Stimulated activated CD4-positive, alpha-beta T cell treated with anti-CD3 and anti-CD28 coated beads, Interleukin-2, amount 100 ng/mL, for 4 hours (primary cell): ENCODE measurements at places on chromosomes 12 and 14.

GRCh38 chr12:59570145-59570544, 25.7 kb upstream of the SLC16A7 start:
- no peak for DNase-seq

DNA sequence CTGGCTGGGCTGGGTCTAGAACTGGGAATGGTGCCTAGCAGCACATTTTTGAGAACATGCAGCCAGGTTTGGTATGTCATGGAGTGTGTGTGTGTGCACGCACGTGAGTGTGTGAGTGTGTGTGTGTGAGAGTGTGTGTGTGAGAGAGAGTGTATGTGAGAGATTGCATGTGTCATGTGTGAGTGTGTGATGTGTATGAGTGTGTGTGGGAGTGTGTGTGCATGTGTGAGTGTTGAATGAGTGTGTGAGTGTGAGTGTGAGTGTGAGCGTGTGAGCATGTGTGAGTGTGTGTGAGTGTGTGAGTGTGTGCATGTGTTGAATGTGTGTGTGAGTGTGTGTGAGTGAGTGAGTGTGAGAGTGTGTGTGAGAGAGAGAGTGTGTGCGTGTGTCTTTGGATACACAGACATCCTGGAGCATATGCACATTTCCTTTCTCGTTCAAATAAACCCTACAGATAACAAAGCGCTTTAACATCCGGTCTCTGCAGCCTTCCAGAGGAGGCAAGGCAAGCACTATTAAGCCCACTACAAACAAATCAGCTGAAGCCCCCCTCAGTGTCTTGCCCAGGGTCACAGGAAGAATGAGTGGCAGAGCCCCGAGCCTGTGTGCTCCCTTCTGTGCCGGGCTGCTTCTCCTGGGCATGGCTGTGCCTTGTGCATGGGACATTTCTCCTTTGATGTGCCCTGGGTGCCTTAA, 108.7 kb upstream of the ETV6 start:
- DNase-seq: no peak

- no peak for DNase-seq
Observed at GRCh38 chr14:78698991-78699390, 528.8 kb downstream of the NRXN3 start.

- DNase-seq: no peak
Observed at GRCh38 chr12:11638315-11638916, 11.1 kb upstream of the ETV6 start.

DNA sequence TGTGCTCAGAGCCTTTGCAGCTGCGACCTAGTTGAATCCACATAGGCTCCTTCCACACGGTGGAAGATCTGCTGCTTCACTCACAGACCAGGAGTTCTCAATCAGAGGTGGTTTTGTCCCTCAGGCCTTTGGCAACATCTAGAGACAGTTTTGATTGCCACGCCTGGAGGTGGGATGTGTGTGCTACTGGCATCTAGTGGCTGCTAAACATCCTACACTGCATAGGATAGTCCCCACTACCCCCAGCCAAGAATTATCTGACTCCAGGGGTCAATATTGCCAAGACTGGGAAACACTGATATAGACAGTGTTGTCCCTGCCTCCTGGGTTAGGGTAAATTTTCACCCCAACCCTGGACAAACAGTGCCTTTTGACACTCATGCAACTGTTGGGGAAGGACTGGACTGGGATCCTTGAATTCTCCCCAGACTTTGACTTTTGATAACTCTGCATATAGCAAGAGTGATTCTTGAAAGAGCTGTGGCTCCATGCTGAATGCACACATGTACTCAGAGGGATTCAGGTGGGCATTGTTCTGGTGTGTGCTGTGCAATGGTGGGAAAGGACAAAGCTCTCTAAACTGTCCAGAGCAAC, 39.8 kb downstream of the BAZ2A start:
- no peak for DNase-seq

- DNase-seq: no peak
Observed at GRCh38 chr14:69315301-69315700, 55.3 kb downstream of the GALNT16 start.

DNA sequence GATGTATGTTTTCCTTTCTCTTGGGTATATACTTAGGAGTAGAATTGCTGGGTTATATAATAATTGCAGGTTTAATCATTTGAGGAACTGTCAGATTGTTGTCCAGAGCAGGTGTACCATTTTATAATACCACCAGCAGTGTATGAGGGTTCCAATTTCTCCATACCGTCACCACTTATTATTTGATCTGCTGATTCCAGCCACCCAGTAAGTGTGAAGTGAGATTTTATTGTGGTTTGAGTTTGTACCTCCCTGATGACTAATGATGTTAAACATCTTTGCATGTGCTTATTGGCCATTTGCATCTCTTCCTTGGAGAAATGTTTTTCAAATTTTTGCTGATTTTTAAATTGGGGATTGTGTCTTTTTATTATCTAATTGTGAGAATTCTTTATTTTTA, 15.1 kb downstream of the NCKAP5L start:
- no peak for DNase-seq

- no peak for DNase-seq
Observed at GRCh38 chr14:69013943-69014782, 35.1 kb upstream of the ACTN1 start.

- DNase-seq: no peak
Observed at GRCh38 chr14:68851078-68851477, 58.2 kb upstream of the ZFP36L1 start.

- DNase-seq: no peak
Observed at GRCh38 chr12:130705178-130705822, 10.8 kb downstream of the RIMBP2 start.

DNA sequence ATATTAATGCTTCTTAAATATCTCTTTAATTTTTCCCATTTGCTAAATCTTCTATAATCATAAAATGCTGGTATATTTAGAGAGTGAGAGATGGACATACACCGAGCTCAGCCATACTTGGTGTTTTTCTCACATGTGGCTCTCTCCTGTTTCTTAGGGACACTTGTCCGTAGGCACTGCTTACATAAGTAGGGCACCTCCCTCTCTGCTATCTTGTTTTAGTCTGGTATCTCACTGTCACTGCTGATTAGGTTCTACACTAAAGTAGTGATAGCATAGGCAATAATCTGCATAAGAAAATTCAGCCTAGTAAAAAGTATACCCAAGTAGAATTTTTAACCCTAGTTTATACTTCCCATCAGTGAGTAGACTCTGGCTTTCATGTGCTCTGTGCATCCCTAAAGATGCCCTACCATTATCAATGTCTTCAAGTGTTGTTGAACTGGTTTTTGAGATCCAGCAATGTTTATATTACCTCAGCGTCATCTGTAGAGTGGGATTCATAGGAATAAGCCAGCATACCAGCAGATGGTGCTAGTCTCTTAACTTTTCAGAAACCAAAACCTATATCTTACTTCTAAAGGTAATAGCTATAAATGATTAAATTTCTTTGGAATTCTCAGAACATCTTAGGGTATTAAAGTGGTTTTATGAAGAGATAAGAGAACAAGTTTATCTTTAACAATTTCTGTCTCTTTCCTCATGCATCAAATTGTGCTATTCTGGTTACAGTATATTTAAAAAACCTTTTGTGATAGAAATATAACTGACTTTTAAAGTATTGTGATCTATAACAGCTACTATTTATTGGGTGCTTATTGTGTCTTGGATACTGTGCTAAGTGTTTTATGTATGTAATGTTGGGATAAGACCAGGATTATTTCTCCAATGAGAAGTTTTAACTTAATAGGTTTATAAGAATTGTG, 32.9 kb downstream of the ARID2 start:
- DNase-seq: no peak

- no peak for DNase-seq
Observed at GRCh38 chr12:14920475-14921126, 17.7 kb downstream of the ERP27 start.

DNA sequence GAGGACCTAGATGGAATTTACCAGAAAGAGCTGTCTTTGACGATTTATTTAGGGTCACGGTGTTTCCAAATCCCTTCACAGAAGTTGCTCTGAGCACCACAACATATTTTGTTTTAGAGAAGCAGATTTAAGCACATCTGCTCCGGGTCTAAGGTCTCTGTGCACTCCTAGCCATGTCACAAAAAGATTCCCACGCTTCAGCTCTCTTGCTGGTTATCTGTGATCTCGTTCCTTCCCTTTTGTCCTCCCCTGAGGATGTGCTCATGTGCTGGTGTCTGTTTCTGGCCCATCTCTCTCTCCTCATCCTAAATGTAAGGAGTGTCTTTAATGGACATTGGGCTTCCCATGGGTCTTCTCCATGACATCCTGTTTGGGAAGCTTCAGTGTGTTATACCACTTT, 53.7 kb upstream of the GNPNAT1 start:
- no peak for DNase-seq

GRCh38 chr12:43282106-43282505, 269.9 kb downstream of the ADAMTS20 start:
- DNase-seq: no peak

- no peak for DNase-seq
Observed at GRCh38 chr12:82635263-82635662, 51.4 kb upstream of the TMTC2 start.

GRCh38 chr12:54430471-54431069, 11.5 kb upstream of the ITGA5 start:
- DNase-seq: no peak

DNA sequence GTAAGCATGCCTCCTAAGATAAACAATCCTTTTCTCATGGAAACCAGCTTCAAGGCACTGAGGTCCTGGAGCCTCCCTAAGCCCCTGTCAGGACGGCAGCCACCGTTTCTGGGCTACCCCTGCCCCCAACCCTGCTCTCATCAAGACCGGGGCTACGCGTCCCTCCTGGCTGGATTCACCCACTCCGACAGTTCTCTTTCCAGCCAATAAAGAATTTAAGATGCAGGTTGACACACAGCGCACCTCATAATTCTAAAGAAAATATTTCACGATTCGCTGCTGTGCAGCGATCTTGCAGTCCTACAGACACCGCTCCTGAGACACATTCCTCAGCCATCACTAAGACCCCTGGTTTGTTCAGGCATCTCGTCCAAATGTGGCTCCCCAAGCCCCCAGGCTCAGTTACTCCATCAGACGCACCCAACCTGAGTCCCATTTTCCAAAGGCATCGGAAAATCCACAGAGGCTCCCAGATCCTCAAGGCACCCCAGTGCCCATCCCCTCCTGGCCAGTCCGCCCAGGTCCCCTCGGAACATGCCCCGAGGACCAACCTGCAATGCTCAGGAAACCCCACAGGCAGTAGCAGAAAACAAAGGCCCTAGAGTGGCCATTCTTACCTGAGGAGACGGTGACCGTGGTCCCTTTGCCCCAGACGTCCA, 336.3 kb downstream of the TMEM121 start:
- DNase-seq: no peak

DNA sequence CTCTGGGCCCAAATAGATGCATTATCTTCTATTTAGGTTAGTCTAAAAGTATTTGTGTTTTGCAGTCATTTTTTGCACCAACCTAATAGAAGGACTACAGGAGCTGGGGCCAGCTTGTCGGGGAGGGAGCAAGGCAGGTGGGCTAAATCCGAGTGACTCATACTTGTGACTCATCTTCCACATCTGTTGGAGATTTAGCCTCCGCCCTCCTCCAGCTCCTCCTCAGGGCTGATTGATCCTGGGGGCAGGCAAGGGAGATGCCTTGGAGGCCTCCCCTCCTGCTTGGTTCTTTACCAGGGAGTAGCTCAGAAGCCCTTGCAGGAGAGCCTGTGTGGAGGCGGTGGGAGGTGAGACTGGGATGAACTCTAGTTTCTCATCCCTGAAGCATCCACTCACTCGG, 27.9 kb downstream of the RHOF start:
- no peak for DNase-seq

- DNase-seq: no peak
Observed at GRCh38 chr12:27619308-27619707, 76.9 kb upstream of the REP15 start.

- no peak for DNase-seq
Observed at GRCh38 chr12:87253157-87253556, 776.0 kb downstream of the C12orf50 start.

- DNase-seq: no peak
Observed at GRCh38 chr12:108075561-108075960, 53.5 kb upstream of the WSCD2 start.

DNA sequence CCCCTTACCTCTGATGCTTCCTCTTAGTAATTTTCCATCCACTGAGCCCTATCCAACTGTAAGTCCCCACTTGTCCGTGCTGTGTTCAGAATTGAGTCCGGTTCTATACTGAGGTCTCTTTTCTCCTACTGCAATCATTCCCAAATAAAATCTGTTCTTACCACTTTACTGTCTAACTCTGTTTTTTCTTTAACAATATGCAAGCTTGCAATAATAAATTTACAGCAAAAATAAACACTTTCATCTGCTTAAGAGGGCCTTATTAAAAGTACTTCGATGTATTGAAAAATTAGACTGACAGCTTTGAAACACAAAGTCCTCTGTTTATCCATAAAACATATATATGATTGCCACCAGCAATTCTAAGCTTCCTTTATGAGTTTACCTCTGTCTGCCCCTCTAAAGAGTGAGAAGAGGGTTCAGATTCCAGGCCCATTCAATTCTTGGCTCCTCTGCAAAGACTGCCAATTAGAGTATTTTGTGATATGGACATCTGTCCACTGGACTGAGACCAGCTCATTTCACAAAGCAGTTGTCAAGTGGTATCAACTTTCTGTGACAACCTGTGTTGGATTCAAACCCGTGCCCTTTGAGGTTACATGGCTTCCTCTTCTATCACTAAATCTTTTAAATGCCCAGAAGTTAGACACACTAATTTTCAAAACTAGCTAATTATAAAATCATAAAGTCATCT, 39.9 kb upstream of the G2E3 start:
- DNase-seq: no peak

GRCh38 chr12:47942614-47943225, 20.7 kb upstream of the TMEM106C start:
- DNase-seq: no peak

- DNase-seq: no peak
Observed at GRCh38 chr12:21907948-21908837, 33.0 kb downstream of the ABCC9 start.

DNA sequence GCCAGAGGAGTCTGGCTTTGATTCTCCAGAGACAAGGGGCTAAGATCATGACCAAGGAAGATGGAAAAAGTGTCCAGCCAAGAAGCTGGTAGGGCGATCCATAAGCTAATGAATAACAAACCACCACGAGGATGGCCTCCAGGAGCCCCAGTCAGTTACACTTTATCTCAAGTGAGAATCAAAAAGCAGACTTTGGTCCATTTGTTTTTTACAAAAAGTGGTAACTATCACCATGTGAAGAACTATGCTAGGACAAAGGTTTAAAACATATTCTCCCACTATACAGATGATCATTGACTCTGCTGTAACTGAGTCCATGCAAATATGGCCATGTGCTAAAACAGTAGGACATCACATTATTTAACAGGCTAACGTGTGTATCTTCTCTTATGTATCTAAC, 13.9 kb downstream of the SETD3 start:
- DNase-seq: no peak

DNA sequence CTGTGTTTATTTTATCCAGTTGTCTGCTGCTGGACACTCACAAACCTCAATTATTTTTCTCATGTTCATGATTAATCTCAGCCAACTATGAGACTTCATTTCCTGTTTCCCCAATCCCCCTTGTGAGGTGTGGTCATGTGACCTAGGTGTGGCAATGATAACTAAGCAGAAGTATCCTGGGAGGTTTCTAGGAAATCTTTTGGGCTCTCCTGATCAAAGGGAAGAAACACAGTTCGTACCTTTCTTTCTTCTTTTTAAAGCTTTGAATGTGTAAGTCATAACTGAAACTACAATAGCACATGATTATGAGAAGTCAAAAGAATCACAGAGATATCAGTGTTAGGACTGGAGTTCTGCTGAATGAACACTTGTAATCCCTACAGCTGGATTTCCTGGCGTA, 34.4 kb upstream of the MANSC4 start:
- no peak for DNase-seq

- no peak for DNase-seq
Observed at GRCh38 chr12:109170324-109170723, 53.9 kb downstream of the ACACB start.

GRCh38 chr14:33464254-33464962, 486.5 kb downstream of the EGLN3 start:
- no peak for DNase-seq
